ENCODE measurements at places on chromosomes 1 and 21.

GRCh38 chr1:92990828-92991227, 29.6 kb upstream of the DIPK1A start:
- peaks cover 1% of the 10 kb centered on the region for H3K4me1 ChIP-seq
- DNase-seq = no peak
- no peaks in the 10 kb centered on the region for H3K36me3 ChIP-seq
- H3K4me3 ChIP-seq = no peak overlapping the region
- no peak overlapping the region for H3K27ac ChIP-seq

DNA sequence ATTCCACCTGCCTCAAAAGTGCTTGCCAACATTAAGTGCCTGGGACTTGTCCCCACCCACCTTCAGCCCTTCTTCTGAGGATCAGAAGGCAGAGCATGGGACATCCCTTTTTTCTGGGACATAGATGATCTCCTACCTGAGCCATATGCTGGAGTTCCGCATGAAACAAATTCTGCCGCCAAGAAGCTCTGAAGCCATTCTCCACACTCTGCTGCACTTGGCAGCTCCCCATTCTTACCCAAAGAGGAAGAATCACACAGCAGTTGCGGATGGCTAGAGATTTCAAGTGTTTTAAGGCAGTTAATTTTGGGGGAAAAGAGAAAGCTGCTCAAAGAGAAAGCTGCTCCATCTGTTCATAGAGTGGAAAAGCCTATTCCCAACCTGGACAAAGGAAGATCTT, 197.3 kb upstream of the COA6 start:
- no peak for DNase-seq
- no peaks in the 10 kb centered on the region for H3K36me3 ChIP-seq
- H3K4me3 ChIP-seq = no peak overlapping the region
- H3K27ac ChIP-seq = no peak overlapping the region
- peaks cover 7% of the 10 kb centered on the region for H3K27me3 ChIP-seq
- H3K4me1 ChIP-seq = no peaks in the 10 kb centered on the region

DNA sequence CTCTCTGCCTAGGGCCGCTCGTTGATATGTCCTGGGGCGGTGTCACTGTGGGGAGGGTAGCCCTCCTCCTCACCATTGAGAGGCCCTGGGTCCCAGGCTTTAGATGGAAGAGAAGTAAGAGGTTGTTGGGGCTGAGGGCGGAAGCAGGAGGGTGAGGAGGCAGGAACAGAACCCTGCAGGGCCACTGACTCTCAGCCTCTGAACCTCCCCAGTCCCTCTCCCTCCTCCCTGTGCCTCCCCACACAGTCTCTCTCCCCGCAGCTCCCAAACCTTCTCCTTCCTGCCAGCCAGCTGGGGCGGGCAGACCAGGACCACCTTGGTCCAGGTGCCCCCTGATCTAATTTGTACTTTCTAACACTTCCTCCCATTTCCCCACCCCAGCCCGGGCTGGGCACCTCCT, 14.3 kb upstream of the FAM131C start:
- DNase-seq = no peak
- H3K27me3 ChIP-seq = no peaks in the 10 kb centered on the region
- no peaks in the 10 kb centered on the region for H3K36me3 ChIP-seq
- no peak overlapping the region for H3K27ac ChIP-seq
- peaks cover 9% of the 10 kb centered on the region for H3K4me1 ChIP-seq

- no peak overlapping the region for H3K27ac ChIP-seq
- no peak for DNase-seq
- no peaks in the 10 kb centered on the region for H3K27me3 ChIP-seq
Measured at GRCh38 chr1:77370161-77370560, 88.3 kb downstream of the AK5 start.

- no peaks in the 10 kb centered on the region for H3K27me3 ChIP-seq
- no peak overlapping the region for H3K4me3 ChIP-seq
- peaks cover 16% of the 10 kb centered on the region for H3K4me1 ChIP-seq
- peaks cover 11% of the 10 kb centered on the region for H3K36me3 ChIP-seq
Measured at GRCh38 chr1:206415942-206416341, 54.3 kb upstream of the IKBKE start.

DNA sequence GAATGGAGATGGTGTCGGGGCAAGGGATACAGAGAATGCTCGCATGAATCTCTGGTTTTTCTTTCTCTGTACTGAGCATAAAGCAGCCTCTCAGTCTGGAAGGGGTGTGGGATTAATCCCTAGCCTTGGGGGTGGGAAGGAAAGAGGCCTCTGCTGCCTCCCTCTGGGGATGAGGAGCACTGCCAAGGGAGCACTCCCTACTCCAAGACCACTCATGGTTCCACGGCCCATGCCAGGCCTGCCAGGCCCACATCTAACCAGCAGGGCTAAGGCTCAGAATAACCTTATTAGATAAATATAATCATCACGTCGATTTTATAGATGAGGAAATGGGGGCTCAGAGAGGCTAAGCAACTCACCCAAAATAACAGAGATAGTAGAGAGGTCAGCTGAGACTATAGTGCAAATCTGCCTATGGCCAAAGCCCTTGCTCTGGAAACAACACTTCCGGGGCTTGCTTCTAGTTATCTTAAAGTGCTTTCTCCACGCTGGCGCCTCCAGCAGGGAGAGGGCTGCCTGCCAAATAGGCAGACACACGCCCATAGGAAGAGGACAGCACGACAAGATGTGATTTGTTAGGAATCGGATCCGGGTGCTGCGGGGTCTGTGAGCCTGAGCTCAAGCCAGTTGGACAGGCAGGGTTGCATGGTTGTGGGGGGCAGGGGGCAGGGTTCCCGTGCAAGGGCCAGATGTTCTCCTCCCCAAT, 522 bp downstream of the TEX35 start:
- DNase-seq = peak; percentile 79
- H3K27me3 ChIP-seq = no peaks in the 10 kb centered on the region
- no peak overlapping the region for H3K4me3 ChIP-seq
- H3K4me1 ChIP-seq = peaks cover 5% of the 10 kb centered on the region
- H3K36me3 ChIP-seq = no peaks in the 10 kb centered on the region

DNA sequence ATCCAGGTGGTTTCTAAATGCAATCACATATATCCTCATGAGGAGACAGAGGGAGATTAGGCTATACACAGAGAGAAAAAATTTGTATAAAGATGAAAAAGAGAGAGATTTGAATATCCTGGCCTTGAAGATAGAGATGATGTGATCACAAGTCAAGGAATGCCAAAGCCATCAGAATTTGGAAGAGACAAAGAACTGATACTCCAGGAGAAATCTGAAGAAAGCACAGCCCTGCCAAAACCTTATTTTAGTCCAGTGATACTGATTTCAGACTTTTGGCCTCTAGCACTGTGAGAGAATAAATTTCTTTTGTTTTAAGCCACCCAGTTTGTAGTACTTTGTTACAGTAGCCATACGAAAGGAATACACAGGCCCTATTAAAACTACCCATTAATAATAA, 33.4 kb downstream of the DOCK7 start:
- H3K4me3 ChIP-seq = no peak overlapping the region
- no peak overlapping the region for H3K27ac ChIP-seq
- peaks cover 7% of the 10 kb centered on the region for H3K36me3 ChIP-seq
